ENCODE measurements at places on chromosomes 5 and 9.

DNA sequence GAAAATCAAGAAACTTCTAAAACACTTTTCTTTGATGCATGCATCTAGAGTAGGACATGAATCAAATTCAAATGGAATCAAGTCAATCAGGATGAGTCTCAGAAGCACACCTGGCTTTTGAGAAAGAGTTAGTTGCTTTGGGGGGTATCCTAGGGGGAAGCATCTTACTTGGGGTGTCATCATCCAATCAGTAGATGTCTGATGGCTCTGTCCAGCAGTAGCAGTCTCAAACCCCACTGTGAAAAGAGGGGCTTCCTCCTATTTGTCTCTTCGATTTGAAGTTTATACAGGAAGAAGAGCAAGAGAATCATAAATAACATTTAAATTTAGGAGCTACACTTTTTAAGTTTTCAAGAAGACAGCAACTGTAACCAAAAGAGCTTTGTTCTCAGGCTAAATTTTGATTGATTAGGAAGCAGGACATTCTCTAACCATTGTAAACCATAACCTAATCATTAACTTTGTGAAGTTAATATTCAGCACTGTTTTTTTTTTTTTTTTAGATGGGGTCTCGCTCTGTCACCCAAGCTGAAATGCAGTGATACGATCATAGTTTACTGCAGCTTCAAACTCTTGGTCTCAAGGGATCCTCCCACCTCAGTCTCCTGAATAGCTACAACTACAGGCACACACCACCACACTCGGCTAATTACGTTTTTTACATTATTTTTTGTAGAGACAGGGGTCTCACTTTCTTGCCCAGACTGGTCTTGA is 614.7 kb downstream of the CSNK1G3 start:
- no peak for DNase-seq

DNA sequence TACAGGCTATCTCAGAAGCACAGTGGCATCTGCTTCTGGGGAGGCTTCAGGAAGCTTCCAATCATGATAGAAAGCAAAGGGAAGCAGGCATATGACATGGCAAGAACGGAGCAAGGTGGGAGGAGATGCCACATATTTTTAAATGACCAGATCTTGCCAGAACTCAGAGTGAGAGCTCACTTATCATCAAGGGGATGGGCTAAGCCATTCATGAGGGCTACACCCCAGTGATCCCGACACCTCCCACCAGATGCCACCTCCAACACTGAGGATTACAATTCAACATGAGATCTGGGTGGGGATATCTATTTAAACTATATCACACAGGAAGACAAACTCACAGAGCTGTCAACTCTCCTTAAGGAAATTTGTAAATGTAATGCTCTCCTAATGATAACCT is 258.8 kb downstream of the SPOCK1 start:
- no peak for DNase-seq

DNA sequence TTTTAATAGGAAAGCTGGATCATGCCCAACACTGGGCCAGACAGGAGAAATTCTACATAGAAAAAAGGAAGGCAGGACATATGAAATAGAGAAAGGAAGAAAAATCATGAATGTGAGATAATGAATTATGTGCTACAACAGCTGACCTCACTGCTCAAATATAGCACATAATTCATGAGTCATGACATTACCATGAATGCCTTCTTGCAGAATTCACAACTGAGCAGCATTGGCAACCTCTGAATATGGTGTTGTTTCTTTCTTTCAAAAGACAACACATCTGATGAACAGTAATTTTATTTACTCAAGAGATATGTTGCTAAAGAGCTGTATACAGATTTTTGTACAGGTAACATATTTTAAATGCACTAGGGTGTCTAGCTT is 34.4 kb downstream of the APBA1 start:
- DNase-seq, result no peak

DNA sequence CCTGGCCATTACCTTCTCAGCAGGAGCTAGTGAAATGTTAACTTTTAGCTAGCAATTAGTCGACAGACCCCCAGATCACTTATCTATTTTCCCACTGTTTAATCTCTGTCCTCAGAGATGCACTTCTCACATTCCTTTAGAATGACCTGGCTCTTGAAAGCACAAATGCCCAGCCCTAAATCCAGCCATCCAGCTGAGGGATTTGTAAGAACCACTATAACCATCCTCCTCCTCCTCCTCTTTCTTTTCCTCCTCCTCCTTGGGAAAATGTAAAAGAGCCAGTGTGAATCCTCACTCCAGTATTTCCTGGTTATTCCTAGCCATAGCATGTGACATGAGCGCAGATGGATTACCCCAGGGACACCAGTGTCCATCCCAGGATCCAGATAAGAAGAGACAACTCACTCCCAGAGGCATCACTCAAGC is 124.3 kb downstream of the ENC1 start:
- no peak for DNase-seq

DNA sequence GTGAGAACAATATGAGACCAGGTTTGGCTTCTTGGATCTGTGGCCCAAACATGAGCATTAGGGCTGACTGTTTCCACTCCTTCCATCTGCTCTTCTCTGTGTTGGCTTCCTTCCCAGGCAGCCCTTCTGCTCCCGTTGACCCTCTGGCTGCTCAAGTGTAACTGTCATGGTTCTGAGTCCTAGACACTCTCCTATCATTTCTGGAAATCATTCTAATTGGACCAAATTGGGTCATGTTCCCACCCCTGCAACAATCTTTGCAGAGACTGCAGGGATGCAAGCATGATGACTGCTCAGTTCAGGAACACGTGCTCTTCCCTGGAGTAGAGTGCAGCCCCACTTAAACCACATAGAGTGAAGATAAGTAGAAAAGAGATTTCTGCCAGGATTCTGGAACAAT is 741.4 kb downstream of the TAF11L14 start:
- no peak for DNase-seq

DNA sequence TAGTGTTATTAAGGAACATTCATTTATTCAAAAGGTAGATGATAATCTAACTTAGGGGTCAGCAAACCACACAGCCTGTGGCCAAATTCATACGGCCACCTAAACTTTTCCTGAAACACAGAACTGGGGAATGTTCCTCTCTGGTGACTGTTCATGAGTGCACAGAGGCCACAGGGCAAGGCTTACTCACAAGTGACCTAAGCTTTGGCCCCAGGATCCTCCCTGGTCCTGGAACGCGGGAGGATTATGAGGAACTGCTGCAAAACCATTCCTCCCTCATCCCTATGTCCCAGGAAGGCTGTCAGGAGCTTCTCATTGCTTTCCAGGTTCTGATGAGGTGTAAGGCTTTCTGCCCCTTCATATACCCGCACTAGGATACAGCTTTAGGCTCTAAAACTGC is 397.6 kb downstream of the SEMA5A start:
- no peak for DNase-seq

GRCh38 chr5:171418982-171419687 is at the start of gene FGF18:
Gene FGF18, plus strand, starts transcription at chr5:171419647. Its CDS starts 553 bp downstream, at chr5:171420200.
- peak; percentile 66 for DNase-seq

DNA sequence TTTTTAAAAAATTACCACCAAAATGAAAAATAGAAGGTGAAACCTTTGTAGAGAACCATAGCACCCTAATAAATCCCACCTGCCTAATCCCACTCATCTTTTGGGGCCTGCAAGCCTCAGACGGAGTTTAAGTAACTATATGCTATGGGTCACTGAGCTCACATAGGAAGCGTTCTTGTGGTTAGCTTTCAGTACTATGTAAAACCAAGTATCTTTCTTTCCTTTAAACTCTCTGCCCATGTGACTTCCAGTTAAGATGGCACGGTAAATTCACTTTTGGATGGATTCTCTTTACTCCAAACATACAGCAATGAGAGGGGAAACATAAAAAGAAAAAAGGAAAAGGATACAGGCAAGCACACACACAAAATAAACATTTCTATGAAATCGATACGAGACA is 50.9 kb downstream of the FANCC start:
- no peak for DNase-seq

DNA sequence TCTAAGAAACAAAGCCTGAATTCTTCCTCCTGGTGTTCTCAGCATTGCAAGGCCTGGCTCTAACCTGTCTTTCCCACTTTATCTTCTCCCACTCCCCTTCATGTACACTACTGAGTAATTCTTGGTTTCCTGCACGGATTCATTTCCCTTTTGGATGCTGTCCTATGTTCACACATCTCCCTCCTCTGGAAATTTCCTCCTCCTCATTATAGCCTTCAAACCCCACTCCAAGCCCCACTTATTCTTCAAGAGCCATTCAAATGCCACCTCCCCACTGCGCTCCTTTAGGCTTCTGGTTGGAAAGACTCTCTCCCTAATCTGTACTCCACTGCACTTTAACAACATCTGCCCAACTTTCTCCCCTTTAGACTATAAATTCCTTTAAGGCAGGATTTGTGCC is 28.2 kb upstream of the C5orf63 start:
- DNase-seq, result no peak

DNA sequence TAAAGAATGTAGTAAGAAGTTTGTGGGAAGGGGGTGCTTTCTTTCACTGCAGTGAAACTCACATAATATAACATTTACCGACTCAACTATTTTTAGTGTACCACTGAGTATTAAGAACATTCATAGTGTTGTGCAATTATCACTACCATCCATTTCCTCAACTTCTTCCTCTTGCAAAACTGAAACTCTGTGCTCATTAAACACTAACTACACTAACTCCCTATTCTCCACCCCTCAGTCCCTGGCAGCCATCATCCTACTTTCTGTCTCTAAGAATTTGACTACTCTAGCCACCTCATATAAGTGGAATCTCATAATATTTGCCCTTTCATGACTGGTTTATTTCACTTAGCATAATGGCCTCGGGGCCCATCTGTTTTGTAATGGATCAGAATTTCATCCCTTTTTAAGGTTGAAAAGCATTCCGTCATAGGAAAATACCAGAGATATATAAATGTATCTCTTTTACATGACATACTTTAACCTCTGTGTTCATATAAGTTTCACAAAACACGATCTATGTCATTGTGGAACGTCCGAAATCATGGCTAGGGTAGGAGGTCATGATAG is 56.3 kb upstream of the DIRAS2 start:
- no peak for DNase-seq

- peak; percentile 75 for DNase-seq
These were observed 52.1 kb downstream of the C9orf50 start for GRCh38 chr9:129568560-129569501.

DNA sequence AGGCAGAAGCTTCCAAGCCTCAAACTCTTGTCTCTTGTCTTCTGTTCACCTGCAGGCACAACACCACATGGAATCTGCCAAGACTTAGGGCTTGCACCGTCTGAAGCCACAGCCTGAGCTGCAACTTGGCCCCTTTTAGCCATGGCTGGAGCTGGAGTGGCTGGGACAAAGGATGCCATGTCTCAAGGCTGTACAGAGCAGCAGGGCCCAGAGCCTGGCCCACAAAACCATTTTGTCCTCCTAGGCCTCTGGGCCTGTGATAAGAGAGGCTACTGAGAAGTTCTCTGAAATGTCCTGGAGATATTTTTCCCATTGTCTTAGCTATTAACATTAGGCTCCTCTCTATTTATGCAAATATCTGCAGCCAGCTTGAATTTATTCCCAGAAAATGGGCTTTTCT is 330.8 kb downstream of the DTWD2 start:
- DNase-seq, result no peak

- no peak for DNase-seq
These were observed 61.4 kb upstream of the SHISAL2B start for GRCh38 chr5:64628901-64629300.

GRCh38 chr9:37300620-37301019 is 121.9 kb upstream of the GRHPR start:
- no peak for DNase-seq

DNA sequence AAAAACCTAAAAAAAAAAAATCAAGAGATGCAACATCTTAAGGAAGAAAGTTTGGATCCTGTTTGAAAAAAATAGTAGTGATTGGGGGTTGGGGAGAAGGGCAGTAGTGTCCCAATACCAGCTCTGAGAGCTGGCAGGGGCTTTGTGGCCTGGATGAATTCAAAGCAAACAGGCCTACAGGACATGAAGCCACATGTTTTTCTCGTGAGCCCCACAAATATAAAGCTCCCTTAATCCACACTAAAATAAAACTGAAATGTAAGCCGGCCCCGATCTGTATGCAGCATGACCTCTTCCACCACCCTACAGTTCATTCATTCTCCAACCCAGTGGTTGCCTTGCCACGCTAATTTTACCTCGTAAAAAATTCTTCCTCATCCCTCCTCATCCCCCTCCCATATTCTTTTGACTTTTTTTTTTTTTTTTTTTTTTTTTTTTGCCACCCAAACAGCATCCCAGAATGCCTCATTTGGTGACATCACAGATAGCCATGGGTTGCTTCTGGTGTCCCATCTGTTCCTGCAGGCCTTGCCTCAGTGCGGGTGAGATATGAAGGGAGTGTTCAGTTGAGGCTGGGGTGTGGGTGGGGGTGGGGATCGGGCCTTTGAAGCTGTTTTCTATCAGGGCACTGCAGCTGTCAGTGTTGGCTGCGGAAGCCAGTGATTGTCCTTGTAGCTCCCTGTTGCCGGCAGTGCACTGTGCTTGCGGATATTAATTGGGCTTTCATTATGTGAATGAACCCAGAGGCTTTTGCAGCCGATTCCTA is 81.6 kb upstream of the NFIB start:
- no peak for DNase-seq

DNA sequence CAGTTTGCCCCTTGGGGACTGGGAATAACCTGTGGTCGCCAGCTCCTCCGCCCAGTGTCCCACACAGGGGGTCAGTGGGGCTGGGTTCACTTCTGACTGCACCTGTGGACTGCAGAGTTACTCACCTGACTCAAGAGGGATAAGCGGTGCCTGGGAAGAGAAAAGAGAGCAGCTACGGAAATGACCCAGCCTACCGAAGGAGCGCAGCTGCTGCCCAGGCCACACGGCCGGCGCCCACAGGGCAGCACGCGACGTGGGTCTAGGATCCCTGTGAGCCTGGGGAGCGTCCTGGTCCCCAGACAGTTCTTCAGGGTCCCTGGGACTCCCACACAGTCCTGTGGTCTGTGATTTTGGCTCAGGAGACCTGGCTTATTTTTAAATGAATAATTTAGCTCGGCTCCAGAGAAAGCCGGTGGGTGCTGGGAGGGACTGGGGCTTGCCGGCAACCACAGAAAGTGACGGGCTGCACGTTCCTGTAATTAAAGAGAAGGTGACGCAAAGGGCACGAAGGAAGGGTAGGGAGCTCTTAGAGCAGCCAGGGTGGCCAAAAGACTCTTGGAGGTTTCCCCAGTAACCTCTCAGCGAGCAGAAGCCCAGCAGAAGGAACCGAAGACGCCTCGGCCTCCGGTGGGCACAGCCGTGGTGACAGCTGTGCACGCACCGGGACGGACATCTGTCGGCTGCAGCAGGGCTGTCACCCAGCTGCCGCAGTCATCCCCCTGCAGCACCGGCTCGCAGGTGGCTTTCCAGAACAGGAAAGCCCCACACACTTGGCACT is 97.5 kb upstream of the FCN2 start:
- no peak for DNase-seq

DNA sequence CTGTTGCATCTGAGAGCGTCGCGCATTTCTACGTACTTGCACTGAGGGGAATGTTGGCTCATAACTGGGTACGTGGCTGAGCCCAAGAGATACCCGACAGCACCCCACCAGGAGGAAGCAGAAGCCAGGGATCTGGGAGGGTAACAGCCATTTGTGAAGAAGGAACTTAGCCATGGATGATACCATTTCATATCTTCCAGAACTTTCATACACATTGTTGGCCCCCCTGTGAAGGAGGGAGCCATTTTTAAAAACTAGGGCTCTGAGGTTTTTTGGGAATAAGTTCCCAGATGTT is 101.4 kb upstream of the SLC44A1 start:
- DNase-seq, result no peak

- peak; percentile 45 for DNase-seq
These were observed 511 bp downstream of the ARL15 start for GRCh38 chr5:54309691-54310432.
